Activated CD4-positive, alpha-beta T cell treated with anti-CD3 and anti-CD28 coated beads, Interleukin-2, Interleukin-6, amounts not matched to agents 100 ng/mL and 50 ng/mL, durations not matched to agents 16 hours and 8 hours (primary cell): ENCODE measurements at places on chromosomes 2 and 18.

- DNase-seq = no peak
These were observed 111.5 kb downstream of the MBP start for GRCh38 chr18:77021075-77021474.

GRCh38 chr2:74327199-74327598 lies 16.0 kb downstream of the SLC4A5 start:
- DNase-seq = no peak

GRCh38 chr18:63399300-63399699 lies 23.0 kb downstream of the VPS4B start:
- DNase-seq = no peak

DNA sequence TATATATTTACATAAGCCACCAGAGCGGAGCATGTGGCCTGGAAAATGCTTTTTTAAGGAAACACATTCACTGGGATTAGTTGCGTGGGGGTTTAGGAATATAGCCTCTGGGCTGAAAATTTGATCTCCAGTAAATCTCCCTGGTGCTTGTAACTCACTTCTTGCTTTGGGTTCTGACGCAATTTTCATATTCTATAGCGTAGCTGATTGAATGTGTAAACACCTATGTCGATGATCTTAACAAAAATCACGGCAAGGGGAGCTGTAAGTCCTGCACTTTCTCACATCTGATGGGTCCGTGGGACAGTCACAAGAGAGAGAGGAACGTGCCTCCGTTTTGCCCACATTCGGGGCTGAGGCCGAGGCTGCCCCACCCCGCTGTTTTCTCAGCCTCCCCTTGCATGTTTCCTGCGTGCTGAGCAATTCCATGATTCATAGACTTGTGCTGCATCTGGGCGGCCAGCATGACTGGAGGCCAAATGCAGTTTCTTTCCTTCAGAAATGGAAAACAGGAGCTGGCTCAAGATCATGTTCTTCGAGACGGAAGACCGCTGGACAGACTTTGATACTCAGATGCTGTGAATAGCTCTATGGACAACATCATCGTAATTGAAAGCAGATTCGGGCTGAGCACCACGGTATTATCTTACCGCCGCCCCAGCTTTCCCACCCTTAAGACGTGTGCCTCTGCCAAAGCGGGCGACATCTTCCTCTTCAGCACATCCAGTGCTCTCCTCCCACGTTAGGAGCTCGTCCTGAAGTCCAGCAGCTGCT lies 109.2 kb downstream of the TMEM18 start:
- DNase-seq = no peak

DNA sequence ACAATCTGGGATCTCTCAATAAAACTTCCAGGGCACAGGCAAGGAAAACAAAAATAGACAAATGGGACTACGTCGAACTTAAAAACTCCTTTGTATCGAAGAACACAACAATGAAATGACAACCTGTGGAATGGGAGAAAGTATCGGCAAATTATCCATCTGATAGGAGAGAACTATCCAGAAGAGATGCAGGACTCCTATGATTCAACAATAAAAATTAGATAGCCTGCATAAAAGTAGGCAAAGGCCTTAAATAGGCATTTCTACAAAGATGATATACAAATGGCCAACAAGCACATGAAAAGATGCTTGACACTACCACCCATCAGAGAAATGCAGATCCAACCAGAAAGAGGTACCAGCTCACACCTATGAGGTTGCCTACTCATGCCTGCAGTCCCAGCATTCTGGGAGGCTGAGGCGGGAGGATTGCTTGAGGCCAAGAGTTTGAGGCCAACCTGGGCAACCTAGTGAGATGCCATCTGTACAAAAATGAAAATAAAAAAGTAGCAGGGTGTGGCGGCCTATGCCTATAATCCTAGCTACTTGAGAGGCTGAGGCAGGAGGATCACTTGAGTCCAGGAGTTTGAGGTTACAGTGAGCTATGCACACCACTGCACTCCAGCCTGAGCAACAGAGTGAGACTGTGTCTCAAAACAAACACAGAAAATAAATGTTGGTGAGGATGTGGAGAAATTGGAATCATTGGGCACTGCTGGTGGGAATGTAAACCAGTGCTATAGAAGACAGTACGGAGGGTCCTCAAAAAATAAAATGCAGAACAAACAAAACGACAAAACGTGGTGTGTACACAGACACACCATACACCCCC lies 21.6 kb downstream of the TWIST2 start:
- no peak for DNase-seq

- DNase-seq = no peak
These were observed 39.2 kb upstream of the RASGRP3 start for GRCh38 chr2:33437297-33437696.

DNA sequence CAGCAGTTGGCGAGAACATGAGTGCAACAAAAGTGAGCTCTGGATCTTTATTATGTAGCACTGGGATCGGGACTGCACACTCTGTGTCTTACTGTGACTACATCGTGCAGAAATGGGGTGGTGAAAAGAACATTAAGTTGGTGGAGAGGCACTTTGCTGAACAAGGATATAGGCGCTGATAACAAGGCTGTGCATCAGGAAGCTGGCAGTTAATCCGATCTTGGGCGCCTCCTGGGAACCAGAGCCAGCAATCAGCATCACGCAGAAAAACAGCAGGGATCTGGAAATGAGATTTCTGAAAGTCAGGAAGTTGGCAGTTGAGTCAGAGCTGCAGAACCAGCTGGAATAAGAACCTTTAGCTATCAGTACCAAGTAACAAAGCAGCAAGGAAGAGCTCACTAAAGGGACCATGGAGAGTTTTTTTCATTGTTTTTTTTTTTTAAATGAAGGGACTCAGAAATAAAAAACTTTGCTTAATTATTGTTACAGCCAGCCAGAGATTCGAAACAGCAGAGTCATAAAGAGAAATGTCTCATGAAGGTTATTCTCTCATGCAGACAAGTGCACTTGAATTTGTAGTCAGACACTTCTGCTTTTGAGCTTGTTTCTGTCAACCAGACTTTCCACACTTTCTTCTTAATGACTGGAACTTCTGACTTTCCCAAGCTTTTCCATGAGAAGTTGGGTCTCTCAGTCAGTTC lies 22.8 kb upstream of the MYO3B start:
- DNase-seq = no peak

DNA sequence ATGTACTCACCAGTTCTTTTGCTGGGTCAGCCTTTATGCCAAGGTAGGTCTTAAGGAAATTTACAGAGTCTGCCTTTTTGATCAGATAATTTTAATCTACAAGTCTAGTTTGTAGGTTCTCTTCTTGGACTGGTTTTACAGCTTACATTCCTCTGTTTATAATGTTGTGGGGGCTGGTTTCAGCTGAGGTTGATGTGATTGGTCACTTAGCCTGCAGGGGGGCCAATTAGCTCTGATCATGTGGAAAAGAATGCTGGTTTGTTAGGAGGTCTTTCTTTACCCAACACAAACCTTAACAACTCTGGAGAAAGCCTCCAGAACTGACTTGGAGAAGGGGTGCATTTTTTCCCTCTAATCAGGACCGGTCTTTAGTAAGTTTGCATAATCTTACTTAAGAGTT lies at the start of gene KCNJ13:
KCNJ13 (minus strand) TSS at position 131 of the 400 bp plus-strand sequence. CDS start 5,203 bp downstream, outside the sequence.
- DNase-seq = no peak

DNA sequence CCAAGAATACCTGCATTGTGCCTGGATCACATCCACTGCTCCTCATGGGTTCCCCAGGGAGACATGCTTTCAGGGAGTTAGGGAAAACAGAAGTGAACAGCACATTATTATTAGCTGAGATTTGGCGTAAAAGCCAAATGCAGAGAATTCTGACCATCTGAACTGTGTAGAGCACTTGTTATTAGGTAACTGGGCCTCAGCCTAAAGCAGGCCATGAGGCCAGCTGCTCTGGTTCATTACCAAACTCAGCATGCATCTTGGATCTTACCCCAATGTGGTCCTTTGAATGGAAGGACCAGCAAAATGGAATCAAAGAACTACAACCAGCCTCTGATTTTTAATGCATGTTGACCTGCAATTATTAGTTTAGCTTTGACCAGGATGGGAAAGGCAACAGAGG lies 322.3 kb downstream of the KCNS3 start:
- no peak for DNase-seq
